ENCODE measurements at places on chromosomes 16 and 17.

- no peak for DNase-seq
Measured at GRCh38 chr17:15457723-15458094, 9.7 kb downstream of the CDRT4 start.

DNA sequence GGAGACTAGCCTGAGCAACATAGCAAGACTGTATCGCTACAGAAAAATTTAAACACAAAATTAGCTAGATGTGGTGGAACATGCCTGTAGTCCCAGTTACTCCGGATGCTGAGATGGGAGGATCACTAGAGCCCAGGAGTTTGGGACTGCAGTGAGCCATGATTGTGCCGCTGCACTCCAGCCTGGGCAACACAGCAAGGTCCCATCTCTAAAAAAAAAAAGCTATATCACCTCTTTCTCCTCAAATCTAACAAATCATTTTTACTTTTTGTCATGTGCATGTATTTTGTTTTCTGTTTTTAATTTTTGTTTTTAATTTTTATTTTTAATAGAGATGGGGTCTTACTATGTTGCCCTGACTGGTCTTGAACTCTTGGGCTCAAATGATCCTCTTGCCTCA is 5.9 kb downstream of the DUS2 start:
- DNase-seq: no peak

DNA sequence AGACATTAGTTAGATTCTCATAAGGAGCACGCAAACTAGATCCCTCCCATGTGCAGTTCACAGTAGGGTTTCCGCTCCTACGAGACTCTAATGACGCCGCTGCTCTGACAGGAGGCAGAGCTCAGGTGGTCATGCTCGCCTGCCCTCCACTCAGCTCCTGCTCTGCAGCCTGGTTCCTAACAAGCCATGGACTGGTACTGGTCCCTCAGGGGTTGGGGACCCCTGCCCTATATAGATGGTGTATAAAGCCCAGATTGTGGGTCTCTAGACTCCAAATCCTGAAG is 52.1 kb upstream of the LYRM9 start:
- DNase-seq: no peak

- DNase-seq: peak; percentile 96
Measured at GRCh38 chr16:15502041-15502725, 67.8 kb downstream of the BMERB1 start.

GRCh38 chr17:82439194-82439828 is 11.2 kb downstream of the CYBC1 start:
- no peak for DNase-seq

DNA sequence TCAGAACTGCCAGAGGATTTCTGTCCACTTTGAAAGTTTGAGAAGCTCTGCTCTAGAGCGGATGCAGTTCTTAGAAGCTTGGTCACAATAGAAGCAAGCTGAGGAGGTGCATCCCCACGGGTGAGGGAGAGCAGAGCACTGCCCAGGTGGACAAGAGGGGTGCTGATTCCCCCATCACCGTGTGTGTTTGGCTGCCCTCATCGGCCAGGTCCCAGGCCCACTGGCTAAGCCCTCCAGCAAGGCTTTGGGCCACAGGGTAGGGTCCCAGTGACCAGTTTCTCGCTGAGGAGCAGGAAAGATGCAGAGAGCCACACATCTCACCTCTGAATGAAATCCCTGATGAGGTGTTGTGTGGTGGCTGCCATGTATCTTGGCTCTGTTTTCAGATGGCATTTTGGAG is 26.9 kb downstream of the NMT1 start:
- no peak for DNase-seq

DNA sequence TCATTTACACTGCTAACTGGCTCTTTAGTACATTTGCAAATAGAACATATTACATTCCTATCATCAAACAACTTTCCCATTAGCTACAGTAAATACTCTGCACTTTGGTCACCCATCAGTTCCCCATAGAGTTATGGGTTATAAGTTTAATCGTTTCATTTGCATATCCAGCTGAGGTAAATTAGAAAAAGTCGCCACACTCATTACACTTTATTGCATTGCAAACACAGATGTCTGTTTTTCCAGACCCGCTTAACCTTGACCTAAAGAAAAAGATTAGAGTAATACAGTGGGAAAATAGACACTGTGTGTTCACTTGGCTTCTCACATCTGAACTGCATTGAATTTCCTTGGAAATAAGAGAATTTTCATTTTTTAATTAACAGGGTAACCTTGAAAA is 213.1 kb upstream of the PSMD7 start:
- no peak for DNase-seq

Measured in fibroblast of skin of right quadriceps (primary cell).